Immature natural killer cell (primary cell): ENCODE measurements at places on chromosomes 4 and X.

DNA sequence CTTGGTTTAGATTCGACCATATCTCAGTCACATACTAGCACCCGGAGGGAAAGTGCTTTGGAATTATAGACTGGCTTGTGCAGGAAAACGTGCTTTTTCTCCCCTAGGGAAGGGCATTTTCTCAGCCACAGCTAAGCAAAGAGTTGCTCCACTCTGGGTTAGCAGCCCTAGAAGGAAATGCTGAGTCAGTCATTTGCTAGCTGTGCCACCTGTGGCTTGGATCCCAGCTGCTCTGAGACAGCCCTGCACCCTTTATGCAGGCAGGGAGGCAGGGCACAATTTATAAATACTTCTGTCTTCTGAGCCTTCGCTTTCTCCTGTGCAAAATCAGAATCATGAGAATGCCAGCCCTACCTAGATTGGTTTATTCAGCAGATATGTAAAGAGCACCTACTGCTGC, 1.3 kb upstream of the USP51 start:
- DNase-seq: no peak

DNA sequence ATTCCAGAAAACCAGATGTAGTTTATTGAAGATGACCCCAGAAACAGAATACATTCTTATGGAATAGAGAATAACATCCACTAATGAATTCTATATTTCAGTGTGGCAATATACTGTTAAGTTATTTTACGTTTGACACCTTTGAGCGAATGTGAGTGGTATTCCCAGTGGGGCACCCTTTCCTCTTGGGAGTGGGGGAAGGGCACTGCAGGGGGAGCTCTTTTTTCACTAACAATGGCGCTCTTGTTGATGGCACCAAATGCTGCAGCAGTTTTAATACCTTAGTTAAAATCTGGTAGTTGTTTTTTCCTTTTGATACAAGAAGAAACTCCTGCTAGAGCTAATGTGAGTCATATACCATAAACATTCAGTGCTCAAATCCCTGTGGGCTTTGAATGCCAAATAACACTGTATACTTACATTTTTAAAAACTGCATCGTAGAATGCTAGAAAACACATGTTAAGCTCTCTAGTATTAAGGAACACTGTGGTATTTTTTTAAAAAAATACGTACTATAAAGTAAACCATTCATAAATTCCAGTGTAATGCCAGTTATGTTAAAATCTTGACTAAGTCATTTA, 178.5 kb downstream of the DCHS2 start:
- no peak for DNase-seq

DNA sequence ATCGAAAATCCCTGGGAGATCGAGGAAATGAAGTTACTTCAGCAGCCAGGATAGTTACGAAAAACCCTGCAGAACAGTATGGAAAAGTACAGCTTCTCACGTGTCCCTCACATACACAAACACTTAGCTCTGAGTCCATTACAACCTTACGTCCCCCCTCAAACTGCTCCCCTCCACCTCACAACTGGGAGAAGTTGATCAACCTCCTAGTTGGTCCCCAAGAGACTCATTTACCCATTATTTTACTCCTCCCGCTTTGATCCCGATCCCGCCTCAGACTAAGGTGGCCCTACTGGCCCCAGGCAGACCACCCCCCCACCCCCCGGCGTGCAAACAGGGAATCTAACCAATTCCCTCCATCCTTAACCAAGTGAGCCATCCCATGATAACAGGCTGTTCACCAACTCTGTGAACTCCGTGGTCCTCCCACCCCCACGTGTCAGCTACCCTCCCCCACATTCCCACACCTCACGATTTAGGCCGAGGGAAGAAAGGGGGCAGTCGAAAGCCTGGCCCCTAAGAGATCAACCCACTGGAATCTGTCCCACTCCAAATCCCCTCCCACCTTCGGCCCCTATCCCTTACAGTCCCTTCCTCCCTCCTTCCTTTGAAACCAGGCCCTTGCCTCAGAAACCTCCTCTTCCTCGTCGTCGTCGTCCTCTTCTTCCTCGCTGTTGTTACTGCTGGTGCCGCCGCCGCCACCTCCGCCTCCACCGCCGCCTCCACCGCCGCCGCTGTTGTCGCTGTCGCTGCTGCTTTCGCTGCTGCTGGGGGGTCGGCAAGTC, 755 bp downstream of the ANKRD17 start:
- peak; percentile 20 for DNase-seq

DNA sequence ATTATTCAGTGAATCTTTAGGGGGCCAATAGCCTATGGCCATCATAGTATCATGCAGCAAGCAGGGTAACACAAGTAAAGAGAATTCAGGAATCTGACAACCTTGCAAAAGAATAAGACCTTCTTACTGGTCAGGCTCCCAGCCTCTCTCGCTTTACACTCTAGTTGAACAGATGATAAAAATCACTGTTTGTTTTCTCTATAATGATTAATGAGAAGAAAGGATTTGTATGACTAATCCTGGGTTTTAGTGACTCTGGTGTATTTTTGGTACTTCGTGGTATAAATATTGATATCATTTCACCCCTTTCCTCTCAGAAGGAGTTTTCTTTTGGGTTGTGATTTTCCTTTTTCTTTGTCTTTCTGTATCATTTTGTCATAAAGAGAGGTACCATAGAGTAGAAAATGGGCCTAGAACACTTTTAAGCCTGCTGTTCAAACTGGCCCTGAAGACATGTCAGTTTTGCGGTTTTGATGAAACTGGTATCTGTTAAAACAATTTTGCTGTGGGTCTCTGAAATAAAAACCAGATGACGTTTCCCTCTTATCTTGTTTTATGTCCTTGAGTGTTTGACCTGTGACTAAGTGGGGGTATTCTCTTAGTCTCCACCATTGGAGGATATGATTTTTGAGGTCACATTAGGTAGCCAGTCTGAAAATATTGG, 294.9 kb upstream of the TBX22 start:
- DNase-seq: no peak

DNA sequence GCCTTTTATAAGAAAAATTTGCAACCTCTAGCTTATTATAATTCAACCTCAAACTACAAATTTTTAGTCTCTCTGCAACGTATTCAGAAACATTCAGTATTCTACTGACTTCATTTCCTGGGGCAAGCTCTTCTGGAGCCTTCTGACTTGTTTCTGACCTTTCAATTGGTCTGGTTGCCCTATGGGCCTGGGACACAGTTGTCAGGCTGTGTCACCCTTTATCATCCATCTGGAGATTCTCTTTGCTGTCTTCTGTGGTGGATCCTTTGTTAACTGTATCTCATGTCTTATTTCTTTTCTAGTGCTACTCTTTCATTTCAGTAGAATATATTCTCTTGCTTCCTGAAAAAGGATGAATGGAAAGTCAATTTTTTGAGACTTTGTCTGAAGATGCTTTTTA, 55.1 kb upstream of the PGRMC2 start:
- no peak for DNase-seq

DNA sequence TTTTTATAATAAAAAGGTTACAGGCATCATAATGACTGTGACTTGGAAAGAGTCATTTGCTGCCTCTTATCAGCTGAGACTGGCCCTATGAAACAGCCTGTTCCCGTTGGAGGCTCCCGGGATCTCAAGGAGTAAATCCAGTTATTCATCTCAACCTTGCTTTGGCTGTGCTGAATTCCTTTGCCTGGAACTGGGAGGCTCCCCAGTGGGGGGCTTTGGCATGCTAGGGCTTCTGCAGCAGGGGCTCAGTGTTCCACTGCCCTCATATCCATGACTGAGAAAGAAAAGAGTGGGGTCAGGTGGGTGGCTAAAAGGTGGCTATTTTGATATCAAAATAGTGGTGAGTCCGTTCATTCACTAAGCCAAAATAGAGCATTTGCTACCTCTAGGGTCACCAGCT, 71.2 kb downstream of the TRPC5 start:
- DNase-seq: no peak

GRCh38 chr4:182280436-182281111, 37.4 kb downstream of the TENM3 start:
- DNase-seq: no peak

GRCh38 chr4:101685126-101685525, 105.4 kb upstream of the BANK1 start:
- no peak for DNase-seq

DNA sequence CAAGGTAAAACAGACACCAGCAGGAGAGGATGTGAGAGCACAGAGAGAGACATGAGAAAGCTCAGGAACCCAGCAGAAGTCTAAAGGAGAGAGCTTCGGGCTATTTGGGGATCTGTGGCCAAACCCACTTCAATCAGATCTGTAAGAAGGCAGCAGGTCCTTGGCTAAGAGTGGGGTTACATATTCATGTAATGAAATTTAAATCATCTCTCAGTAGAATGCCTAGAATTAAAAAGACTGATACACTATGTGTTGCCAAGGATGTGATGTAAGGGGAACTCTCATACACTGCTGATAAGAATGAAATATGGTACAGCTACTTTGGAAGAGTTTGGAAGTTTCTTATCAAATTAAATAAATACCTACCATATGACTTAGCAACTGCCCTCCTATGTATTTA, 35.8 kb downstream of the PDE5A start:
- DNase-seq: no peak

DNA sequence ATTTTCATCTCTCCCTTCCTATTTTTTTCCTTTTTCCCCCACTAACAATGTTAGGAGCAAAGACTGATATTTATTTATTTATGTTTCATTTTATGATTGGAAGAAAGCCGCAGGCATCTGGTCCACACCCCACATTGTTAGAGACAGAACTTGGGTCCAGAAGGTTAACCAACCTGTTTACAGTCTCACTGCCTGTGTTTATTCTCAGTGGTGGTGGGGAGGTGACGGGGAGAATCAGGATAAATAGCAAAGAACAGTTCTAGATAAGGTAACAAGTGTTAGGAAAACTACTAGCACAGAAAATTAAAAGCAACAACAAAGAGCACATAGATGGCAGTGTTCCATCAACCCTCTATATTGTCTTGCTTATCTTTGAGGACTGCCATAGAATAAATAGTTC, 301.7 kb upstream of the DIPK2B start:
- DNase-seq: no peak

DNA sequence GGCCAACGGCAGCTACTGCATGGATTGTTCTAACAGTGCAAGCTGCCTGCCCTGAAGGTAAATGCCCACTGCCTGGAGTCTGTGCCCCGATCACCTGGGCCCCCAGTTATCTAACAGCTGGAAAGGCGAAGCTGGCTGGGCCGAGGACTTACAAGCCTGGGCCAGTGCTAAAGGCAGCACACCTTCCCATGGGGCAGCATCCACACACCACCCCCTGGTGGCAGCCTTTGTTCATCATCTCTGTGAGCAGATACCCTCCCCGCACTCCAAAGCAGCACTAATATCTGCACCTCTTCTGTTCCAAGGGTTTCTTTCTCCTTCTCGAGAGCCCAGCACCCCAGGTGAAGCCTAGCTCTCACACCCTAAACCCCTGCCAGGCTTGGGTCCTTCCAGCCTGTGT, 7.6 kb downstream of the SLC2A9 start:
- peak; percentile 30 for DNase-seq

DNA sequence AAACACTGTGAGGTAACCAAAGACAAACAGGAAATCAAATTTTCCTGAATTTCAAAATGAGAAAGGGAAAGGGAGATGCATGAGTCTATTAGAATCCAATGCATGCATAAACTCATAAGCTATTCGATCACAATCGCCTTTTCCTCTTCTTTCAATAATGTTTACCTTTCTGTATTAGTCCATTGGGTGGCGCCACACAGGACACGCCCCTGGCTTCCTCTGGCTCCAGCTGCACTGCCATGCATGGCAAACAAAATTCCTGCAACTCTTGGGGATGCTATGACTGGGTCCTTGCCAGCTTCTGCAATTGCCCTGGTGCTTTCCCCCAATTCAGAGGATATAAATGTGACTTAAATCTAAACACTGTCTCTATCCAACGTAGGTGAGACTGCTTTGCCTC, 424.5 kb upstream of the PCDH7 start:
- no peak for DNase-seq

- no peak for DNase-seq
Observed at GRCh38 chr4:57640391-57641100, 530.4 kb upstream of the IGFBP7 start.

DNA sequence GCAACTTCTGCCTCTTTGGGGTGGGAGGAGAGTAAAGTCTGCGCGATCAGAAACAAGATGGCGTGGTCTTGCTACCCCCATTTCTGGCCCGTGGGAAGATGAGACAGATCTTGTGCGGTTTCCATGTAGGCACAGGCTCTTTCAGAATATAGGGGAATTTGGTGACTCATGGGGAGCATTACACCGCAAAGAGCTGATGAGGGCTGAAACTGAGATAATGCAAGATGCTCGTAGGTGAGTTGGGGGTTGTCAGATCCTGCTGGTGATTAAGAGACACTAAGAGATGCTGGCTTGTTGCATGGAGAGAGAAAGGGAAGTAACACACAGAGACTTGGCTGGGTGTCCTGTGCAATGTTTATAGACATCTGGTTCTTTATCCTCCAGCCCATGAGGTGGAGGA, 1.5 kb downstream of the EVC start:
- DNase-seq: no peak

DNA sequence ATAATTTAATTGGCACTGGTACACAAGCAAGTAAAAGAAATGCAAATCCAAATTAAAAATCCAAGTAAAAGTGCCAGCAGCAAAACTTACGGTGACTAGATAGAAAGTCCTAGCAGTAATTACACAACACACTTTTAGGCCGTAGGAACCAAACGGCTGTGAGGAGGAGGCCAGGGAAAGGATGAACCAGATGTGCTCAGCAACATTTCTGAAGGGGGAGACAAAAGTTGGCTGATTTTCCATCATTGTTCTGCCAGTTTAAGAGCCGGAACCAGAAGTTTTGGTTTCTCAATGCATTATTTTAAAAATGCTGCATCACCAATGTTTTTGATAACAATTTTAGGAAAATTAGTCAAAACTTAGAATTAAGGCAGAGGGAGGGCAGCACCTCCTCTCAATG, 68.7 kb upstream of the ENPP6 start:
- no peak for DNase-seq

- DNase-seq: no peak
Observed at GRCh38 chrX:22406201-22406737, 133.6 kb downstream of the CBLL2 start.

DNA sequence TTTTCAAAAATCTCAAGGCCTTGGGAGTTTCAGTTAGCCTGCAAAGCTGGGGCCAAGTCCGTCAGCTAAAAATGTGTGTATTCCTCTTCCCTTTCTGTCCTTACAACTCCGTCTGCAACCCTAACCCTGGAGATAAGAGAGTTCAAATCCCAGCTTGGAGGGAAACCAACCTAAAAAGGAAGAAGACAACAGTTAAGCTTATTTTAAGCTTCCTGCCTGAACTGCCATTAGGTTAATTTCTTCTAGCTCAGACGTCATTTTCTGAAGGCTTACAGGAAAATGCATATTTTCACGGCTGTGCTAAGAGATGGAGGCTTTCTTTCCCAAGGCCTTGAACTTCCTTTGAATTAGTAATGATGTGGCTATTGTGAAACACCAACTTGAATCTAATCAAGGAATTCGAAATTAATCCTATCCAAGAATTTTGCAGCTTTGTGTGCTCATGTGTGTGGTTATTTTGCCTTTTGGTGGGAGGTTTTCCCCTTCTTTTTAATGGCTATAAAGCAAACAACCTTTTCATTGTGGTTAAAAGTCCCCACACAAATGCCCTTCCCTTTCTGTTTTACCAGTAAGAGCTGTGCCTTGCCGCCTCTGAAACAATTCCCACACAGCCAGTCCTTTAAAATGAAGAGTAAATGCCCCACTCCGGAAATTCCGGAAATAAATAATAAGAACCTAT, 103.5 kb downstream of the IRF2 start:
- no peak for DNase-seq
